ENCODE measurements at places on chromosomes 7 and 10. TPM values are rescaled to one million over a fixed set of nuclear protein-coding genes. Genes with fewer than 3 reads are reported as not detected.

Gene SBDS
- 109 TPM for total RNA-seq

Gene TLX1
- not detected for total RNA-seq

Gene MTG1
- total RNA-seq = 31.5 TPM

Gene RASA4B
- 18.5 TPM for total RNA-seq

Gene MPP7
- total RNA-seq = 28.3 TPM

Gene TBX20
- not detected for total RNA-seq

Gene CPVL
- 40.8 TPM for total RNA-seq

Gene HILPDA
- 12.2 TPM for total RNA-seq

Gene PON1
- total RNA-seq = 0.42 TPM

Gene FGFR2
- total RNA-seq = 71.3 TPM

Gene TMEM229A
- total RNA-seq = 0.13 TPM

Gene GPR26
- total RNA-seq = not detected

Gene CREB3L2
- total RNA-seq = 57.9 TPM

Gene EPHB6
- 12.1 TPM for total RNA-seq

Gene CACNB2
- total RNA-seq = 5.7 TPM

Gene SPACDR
- total RNA-seq = 0.41 TPM

Gene NUTM2E
- total RNA-seq = not detected

Gene SEMA3D
- total RNA-seq = 5.5 TPM

Gene TMEM213
- 32.8 TPM for total RNA-seq

Gene TRIM50
- total RNA-seq = 0.38 TPM

Gene FLNC
- 14.3 TPM for total RNA-seq

Gene ETV1
- total RNA-seq = 134 TPM

Gene C7orf57
- 1.6 TPM for total RNA-seq

Gene NEUROD6
- not detected for total RNA-seq

Gene SNX10
- total RNA-seq = 75.6 TPM

Gene TMEM176B
- 45.2 TPM for total RNA-seq

Gene CCT6A
- 84.9 TPM for total RNA-seq

Gene SLC16A9
- total RNA-seq = 1.5 TPM

Gene SLC26A5
- total RNA-seq = 0.84 TPM

Gene CFAP70
- 3.2 TPM for total RNA-seq

Gene STEAP1B
- 1.3 TPM for total RNA-seq

Gene KCNIP2
- 2.2 TPM for total RNA-seq

Gene CHAT
- total RNA-seq = not detected

Gene CLDN3
- 35.9 TPM for total RNA-seq

Gene UNCX
- total RNA-seq = not detected

Gene PNLIP
- total RNA-seq = not detected

Gene TEX47
- total RNA-seq = not detected

Gene WASL
- 30.4 TPM for total RNA-seq

Gene OAT
- total RNA-seq = 64.0 TPM

Gene DHTKD1
- total RNA-seq = 26.7 TPM

Gene ZKSCAN1
- total RNA-seq = 46.7 TPM

Gene SFTPA1
- total RNA-seq = 3,930 TPM

All from left lung (tissue), 14 donors.